ENCODE measurements at places on chromosomes 7 and 10.

DNA sequence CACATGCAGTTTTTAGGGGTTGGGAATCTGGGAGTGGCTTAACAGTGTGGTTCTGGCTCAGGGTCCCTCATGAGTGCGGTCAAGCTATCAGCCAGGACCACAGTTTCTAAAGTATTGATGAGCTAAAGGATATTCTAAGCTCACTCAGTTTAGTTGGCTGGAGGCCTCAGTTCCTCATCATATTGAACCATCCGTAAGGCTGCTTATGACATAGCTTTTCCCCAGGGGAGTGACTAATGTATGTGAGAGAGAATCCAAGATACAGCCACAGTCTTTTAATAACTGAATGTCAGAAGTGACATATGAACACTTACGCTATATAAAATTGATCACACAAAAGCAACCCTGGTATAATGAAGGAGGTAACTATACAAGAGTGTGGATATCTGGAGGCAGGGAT is 245.3 kb downstream of the POLR1F start:
- no peak for DNase-seq

- no peak for DNase-seq
Measured at GRCh38 chr7:31058122-31058521, 6.0 kb downstream of the ADCYAP1R1 start.

GRCh38 chr10:31147210-31147608 is 115.5 kb upstream of the ZNF438 start:
- DNase-seq = no peak

- no peak for DNase-seq
Measured at GRCh38 chr7:67550801-67551436, 554.3 kb downstream of the TYW1 start.

DNA sequence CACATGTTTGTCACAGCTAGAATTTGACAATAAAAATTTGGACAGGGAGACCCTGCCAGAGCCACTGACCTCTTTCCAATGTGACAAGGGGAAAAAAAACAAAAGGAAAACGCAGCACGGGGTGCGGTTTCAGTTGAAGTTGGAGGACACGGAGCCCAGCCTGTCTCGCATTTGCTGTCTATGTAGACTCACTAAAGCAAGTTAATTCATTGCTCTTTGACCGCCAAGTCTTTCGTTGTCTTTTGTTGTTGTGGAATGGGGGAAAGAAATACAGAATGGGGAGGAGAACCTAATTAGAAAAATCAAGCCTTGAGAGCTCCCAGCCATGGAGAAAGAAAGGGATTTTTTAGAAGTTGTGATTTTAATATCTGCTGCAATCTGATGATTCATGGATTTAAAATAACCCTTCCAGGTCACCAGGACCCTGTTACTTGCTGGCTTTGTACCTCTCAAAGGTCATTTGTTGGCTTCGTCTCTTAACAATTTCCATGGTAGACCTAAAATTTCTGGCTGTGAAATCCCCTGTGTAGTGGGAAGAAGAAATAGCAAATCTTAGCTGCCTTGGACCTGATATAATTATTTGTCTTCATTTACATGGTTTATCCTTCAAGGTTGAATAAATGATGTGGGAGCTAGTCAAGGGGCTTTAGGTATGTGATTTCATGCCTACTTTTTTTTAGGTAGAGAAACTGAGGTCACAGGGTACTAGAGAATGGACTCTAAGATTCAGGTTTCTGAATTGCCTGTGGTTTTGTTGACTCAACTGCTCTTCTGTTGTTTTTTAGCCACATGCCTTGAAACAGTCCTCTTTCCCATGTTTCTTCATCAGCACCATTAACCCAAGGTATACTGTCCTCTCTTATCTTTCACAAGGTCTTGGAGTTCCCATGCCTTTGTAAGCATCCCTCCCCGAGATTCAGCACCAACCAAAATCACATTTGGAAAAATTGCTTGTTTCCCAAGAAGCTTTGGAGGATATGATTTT is 78.7 kb downstream of the TCF7L2 start:
- DNase-seq = no peak

DNA sequence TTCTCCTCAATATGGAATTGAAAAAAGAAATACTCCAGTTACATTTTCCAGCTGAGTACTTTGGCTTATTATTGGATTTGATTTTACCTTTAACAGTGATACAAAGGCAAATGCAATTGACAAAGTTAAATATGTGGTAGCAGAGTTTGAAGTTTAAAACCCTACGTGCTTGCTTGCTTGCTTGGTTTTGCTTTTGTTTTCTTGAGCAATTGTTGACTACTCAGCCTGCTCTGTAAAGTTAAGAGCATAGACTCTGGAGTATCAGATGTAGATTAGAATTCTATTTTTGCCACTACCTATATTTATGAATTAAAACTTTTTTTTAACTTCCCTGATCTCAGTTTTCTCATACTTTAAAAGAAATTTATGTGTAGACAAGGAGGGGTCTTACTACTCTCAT is 51.4 kb downstream of the PCDH15 start:
- DNase-seq = no peak

DNA sequence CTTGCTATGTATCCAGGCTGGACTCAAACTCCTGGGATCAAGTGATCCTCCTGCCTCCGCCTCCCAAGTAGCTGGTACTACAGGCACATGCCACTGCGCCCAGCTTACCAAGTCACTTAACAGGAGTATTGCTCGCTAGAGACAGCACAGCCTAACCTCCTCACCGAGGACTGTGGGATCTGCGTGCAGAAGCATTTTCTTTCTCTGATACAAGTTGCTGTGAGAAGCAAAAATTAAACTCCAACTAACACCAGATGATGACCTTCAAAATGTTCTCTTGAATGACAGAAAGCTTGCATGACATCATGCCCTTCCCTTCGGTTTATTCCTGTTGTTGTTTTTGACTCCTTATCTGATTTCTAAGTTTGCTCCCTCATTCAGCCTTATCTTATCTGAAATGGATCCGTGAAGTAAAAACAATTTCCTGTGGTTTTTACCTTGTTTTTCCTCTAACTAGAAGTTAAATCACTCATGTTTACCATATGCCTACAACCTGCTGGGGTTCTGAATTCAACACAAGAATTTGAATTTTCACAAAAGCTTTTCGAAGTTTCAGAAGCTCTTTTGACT is 94.4 kb upstream of the KIF5B start:
- no peak for DNase-seq

GRCh38 chr7:55970978-55971377 is 6.6 kb downstream of the NIPSNAP2 start:
- no peak for DNase-seq

DNA sequence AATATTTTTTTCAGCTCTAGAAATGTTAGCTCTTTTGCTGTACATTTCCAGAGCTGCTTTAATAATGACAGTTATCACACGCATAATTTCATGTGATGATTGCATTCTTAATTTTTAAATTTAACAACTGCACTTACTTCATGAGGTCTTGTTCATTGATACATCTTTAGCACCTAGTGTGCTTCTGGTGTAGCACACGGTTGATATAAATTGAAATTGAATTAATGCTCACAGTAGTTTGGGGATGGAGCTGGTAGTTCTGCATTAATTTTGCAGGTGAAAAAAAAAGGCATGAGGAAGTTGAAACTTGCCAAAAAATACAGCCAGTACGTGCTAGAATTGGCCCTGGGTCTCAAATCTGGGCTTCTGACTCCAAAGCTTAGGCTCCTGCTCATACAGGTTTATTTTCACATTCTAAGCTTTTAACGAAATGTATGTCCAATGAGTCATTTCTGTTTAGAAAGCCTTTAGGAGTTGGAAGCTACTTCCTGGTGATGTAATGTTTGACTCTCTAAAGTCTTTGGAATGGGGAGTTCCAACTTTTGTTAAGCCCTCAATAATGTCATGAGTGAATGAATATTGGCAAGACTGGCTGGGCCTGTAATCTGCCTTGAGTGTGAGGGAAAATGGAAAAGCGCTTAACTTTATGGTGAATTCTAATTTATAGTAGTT is 62.5 kb downstream of the DAGLB start:
- DNase-seq = no peak

- peak; percentile 90 for DNase-seq
Measured at GRCh38 chr10:97479939-97480338, 18.3 kb downstream of the MMS19 start.

- DNase-seq = no peak
Measured at GRCh38 chr7:22108151-22108845, 162.6 kb upstream of the CDCA7L start.

DNA sequence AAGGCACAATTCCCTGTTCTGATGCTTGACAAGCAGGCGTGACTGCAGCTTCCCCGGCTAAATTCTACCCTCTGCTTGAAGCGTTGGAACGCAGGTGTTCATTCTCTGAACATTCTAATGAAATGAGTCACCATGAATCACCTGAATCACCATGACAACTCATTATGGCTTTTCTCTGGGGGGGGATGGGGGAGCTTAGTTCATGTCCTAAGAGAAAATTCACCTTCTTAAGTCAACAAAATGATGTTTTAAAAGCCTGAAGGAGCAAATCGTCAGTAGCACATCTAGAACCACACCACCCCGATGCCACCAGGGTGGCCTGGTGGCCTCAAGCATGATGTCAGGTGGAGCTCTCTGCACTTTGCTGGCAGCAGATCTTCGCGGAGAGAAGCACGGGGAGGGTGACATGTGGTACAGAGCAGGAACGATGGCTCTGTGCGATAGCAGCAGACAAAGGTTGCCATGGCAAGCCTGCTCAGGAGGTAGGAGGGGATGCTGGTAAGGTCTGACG is 33.7 kb downstream of the DDC start:
- no peak for DNase-seq

DNA sequence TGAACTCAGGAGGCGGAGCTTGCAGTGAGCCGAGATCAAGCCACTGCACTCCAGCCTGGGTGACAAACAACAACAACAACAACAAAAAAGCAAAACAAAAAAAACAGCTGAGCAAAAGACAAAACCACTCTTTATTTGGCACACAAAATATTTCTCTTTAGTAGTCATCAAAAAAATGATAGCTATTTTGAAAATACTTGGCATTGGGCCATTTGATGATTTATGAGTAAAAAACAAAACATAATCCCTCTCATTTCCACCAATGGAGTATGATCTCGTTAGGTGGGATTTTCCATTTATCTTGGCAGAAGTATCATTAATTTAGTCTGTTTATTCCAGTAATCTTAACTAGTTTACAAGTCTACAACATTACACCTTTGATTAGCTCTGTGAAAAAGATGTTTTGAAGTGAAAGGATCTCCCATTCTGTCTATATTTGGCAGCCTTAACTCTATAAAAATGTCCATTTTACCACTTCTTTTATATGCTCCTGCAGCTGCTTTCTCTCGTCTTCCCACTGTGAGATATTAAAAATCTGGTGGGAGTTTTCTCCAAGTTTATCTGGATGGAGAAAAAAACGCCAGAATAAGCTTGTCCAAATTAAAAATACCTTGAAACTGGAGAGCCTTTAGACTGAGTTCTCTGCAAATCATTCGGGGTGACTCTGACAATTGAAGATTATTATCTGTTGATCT is 58.8 kb upstream of the AGMO start:
- no peak for DNase-seq

GRCh38 chr10:36721871-36722270 is 403.5 kb upstream of the ANKRD30A start:
- DNase-seq = no peak

GRCh38 chr10:76329891-76330575 is 898.6 kb downstream of the LRMDA start:
- DNase-seq = no peak

DNA sequence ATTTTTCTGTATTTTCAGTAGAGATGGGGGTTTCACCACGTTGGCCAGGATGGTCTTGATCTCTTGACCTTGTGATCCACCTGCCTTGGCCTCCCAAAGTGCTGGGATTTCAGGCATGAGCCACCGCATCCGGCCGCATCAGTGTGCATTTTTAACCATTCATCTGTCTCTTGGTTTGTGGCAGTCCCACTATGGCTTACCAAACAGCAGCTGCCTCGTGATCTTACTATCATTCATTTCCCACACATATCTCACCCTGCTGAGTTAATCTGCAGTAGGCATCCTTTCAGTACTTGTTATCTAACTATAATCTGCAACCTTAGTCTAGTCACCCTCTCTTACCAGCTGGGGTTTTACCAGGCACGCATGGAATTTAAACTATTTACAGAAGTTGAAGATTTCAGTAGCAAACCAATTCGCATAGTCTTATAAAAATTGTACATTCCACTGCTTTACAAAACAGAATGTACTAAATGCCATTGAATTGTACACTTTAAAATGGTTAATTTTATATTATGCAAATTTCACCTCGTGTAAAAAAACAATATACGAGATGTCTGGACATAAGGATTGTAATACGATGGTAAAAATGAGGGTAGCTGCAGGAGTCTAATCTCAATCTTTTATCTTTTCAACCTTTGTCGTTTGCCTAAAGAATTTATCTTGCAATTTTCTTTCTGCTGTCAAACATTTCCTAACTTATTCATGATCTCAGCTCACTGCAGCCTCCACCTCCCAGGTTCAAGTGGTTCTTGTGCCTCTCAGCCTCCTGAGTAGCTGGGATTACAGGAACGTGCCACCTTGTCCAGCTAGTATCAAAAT is 4.6 kb upstream of the TBC1D12 start:
- DNase-seq = no peak

DNA sequence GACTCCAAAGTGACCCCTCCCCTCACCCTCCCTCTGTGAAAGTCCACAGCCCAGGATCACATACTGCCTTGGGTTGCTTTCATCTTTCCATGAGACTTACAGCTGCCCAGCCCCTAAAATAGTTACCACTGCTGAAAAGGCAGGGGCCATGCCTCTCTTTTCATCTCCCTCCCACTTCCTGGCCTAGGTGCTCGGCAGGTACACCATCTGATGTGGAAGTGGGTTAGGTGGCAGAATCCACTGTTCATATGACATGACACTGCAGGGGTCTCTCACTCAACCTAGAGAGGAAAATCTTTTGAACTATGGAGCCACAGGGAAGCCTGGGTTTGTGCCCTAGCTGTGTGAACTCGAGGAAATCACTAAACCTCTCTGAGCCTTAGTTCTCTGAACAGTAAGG is 38.8 kb upstream of the ADO start:
- DNase-seq = no peak

DNA sequence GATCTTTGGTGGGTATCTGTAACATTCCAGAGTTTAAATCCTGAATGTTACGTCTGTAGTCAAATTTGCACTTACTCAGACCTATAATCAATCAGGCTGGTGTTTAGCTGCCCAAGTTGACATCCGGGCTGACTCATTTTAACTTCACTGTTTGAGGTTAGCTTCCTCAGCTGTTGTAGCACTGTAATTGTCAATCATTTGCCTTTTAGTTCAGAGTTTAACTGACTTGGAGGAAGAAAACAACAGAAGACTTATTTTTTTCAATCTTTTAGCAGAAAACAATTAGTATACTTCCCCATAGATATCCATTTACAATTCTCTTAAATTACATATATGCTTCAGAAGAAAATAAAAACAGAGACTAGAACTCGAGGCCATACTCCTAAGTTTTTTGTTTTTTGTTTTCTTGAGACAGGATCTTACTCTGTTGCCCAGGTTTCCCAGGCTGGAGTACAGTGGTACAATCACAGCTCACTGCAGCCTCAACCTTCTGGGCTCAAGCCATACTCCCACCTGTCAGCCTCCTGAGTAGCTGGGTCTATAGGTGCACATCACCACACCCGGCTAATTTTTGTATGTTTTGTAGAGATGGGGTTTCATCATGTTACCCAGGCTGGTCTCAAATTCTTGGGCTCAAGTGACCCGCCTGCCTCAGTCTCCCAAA is 38.5 kb upstream of the LRRC17 start:
- DNase-seq = no peak

- DNase-seq = peak; percentile 84
Measured at GRCh38 chr10:72260239-72260975, 13.3 kb upstream of the DDIT4 start.

All from iPS DF 6.9 (cell line).